Stimulated activated CD4-positive, alpha-beta T cell treated with anti-CD3 and anti-CD28 coated beads, TNF-alpha, amount 100 ng/mL, for 48 hours (primary cell): ENCODE measurements at places on chromosomes 6 and 20.

- no peak for DNase-seq
Observed at GRCh38 chr20:56702931-56703840, 74.1 kb downstream of the TFAP2C start.

GRCh38 chr6:168884646-168885086 lies 369.0 kb downstream of the THBS2 start:
- DNase-seq: peak; percentile 63

DNA sequence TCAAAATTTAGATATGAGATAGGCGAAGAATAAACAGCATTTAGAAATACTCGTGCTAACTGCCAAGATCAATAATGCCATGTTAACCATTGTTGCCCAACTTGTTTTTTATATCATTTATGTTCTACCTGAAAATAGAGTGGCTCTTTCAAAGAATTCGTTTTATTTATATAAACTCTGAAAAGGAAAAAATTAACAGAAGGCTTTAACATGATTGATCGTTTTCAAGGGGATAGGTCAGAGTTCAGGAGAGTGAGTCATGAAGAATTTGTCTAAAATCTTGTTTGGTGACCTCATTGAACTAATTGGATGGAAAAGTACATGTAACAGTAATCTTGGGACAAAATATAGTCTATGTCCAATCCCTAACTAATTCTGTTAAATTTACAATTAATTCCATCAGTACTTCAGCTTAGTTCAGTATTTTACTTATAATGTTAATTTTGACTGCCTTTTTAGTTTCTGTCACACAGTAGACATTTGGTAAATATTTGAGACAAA lies 11.1 kb upstream of the ELOVL2 start:
- no peak for DNase-seq

DNA sequence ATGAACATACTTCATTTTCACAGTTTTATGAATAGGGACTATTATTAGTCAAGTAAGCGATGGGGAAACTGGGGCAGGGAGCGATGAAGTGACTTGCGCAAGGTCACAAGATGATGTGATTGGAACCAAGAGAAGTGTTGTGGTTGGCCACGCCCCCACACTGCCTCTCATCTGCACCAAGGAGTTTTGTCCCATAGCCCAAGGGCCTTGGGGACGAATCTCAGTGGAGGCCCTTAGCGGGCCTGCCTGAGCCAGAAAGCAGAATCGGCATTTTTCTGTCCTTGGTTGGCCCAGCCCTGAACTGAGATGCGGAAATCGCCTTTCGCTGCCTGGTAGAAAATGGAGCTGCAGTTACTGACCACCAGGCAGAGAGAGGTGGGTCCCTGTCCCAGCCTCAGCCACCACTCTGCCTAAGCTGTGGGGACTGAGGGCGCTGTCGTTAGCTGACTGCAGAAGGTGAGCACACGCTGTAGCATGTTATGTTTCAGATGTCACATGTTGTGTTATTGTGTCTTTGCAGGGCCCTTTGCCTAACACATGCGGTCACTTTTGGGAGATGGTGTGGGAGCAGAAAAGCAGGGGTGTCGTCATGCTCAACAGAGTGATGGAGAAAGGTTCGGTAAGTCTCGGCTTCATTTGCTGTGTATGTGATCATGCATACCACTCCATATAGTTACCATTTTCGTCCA lies 57.8 kb downstream of the PTPN1 start:
- DNase-seq: no peak

DNA sequence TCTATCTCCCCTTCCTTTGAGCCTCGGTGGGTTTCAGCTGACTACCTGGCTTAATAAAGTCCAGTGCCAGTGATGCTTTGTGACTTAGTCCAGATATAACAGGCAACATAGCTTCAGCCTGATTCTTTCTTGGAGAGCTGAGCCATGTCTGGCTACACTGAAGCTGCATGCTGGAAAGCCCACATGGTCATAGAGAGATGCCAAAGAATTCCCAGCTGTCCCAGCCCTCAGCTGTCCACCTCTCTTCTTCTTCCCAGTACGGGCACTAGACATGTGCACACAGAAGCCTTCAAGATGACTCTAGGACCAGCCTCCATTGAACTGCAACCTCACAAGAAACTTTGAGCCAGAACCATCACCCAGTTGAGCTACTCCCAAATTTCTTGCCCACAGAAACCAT lies 154.1 kb upstream of the MYLIP start:
- no peak for DNase-seq
